ENCODE measurements at places on chromosomes 4 and X. TPM values are rescaled to one million over a fixed set of nuclear protein-coding genes. Genes with fewer than 3 reads are reported as not detected.

Gene COX7B2
- not detected for total RNA-seq

Gene SULT1B1
- total RNA-seq = 1.2 TPM

Gene VGLL1
- total RNA-seq = 7.5 TPM

Gene TRO
- total RNA-seq = 56.3 TPM

Gene GPR78
- total RNA-seq = 3.6 TPM

Gene IGFBP7
- total RNA-seq = 288 TPM

Data from urinary bladder (tissue), 4 donors.